ENCODE measurements at places on chromosomes 3 and 15. TPM values are rescaled to one million over a fixed set of nuclear protein-coding genes. Genes with fewer than 3 reads are reported as not detected.

SH2D7 gene
- not detected for polyA plus RNA-seq

PTPRG gene
- polyA plus RNA-seq, result 22.7 TPM

TRH gene
- 0.04 TPM for polyA plus RNA-seq

- no peak for DNase-seq
Observed at GRCh38 chr3:69309814-69310213, 76.1 kb downstream of the FRMD4B start.

CASR gene
- polyA plus RNA-seq, result 0.25 TPM

DNA sequence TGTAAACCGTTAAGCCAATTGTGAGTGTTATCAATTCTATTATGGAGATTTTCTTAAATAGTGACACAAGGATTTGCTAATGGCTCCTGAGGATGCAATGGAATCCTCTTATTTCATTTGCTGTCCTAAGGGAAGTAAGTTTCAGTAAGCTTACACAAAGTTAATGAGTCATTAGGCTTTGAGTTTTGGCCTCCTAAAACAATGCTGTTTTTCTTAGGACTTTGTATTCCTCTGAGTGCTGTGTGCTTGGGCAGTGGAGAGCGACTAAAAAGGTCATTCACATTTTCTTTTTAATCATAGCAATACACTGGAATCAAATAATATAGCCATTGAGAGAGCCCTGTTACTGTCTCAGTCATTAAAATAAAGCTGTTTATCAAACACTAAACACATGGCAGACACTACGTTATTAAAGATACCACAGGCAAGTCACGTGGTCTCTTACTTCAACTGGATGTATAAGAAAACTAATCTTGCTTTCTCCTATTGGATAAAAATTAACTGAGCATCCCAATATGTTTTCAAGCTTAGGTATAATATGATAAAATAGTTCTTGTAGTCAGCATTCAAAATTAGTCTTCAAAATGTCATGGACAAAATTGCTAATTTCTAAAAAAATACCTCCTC lies 290.8 kb downstream of the NLGN1 start:
- no peak for DNase-seq

- no peak for DNase-seq
Observed at GRCh38 chr15:45116482-45117307, 2.6 kb downstream of the DUOXA2 start.

HMG20A gene
- polyA plus RNA-seq, result 17.8 TPM

GRCh38 chr3:108085810-108086350 lies 5.0 kb downstream of the CD47 start:
- no peak for DNase-seq

- DNase-seq, result no peak
Observed at GRCh38 chr3:50147861-50148260, 7.3 kb upstream of the SEMA3F start.

PLSCR2 gene
- not detected for polyA plus RNA-seq

IL5RA gene
- polyA plus RNA-seq, result 0.13 TPM

CACNA2D3 gene
- 0.57 TPM for polyA plus RNA-seq

DNA sequence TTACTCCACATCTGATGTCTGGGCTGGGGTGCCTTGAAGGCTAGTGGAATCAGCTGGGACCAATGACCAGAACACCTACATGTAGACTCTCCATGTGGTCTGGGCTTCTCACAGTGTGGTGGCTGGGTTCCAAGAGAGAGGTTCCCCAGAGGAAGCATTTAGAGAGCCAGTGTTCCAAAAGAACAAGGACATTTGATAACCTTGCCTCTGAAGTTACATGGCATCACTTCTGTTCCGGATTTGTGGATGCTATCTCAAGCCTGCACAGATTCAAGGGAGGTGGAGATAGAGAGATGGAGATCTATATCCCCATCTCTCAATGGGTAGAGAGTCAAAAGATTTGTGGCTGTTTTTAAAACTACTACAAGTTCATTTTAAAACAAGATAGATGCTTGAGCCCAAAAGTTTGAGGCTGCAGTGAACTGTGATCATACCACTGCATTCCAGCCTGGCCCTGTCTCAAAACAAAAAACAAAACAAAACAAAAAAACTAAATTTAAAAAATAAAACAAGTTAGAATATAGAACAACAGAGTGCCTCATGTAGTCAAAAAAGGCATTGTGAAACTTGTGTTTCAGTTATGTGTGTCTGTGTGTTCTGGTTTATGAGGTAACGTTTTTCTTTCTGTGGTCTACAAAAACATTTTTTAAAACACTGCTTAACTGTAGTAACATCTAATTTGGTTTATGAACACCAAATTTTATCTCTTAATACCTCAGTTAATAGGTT lies 44.8 kb downstream of the PDE8A start:
- no peak for DNase-seq

DNA sequence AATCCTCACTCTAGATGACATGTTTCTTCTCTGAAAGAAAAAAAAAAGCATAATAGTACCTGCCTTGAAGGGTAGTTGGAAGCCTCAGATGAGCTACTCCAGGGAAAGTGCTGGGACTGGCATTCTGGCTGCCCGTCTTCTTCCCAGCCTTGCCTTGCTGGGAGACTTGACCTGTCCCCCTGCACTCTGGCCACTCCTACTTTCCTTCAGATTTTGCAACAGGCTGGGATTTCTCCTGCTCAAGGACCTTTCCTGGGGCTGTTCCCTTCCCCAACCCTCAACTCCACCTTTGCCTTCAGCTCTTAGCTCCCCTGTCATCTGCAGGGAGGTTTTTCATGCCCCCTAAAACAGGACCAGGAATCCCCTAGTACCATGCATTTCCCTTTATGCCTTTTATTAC lies 609.9 kb upstream of the CFAP20DC start:
- no peak for DNase-seq

TPRG1 gene
- polyA plus RNA-seq, result 1.2 TPM

DNA sequence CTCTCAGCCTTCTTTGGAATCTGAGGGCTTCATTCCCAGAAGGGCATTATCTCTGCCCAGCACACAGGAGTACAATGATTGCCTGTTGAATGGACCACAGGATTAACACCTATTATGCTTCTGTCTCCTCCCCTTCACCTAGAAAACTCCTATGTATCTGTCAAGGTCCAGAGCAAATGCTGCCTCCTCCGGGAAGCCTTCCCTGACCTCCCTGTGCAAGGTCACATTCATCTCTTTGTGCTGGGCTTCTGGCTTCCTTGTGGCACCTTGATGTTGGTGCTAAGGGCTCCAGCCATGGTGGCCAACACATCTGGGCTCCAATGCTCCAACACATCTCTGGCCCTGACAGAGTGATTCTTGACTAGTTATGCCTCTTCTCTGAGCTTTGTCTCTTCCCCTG lies 49.9 kb upstream of the ATP2B2 start:
- DNase-seq, result no peak

DNA sequence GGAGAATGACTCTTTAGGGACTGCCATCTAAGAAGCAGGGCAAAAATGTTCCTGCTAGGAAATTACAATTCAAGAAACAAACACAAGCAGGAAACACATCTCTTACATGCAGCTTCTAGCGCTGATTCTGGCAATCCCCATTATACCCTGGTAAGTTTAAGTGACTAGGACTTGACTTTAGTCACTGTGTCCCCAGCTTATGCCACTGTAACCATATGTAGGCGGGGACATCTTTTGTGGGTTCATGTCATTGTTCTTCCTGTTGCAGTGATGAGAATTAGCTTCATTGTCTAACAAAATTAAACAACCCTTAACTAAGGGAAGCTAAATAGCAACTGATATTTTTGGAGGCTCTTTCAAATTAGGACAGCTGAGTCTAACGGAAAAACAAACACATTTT lies 17.9 kb upstream of the FAM81A start:
- no peak for DNase-seq

ERC2 gene
- polyA plus RNA-seq, result 0.49 TPM
